ENCODE measurements at places on chromosomes 5 and 9. TPM values are rescaled to one million over a fixed set of nuclear protein-coding genes. Genes with fewer than 3 reads are reported as not detected.

- no peak for DNase-seq
These were observed 1.7 kb downstream of the SMIM33 start for GRCh38 chr5:139472386-139473030.

GRCh38 chr9:136328011-136328621, 777 bp downstream of the GPSM1 start:
- no peak for DNase-seq

Gene RFESD
- 2.0 TPM for total RNA-seq

GRCh38 chr5:62460578-62460983, 48.0 kb downstream of the IPO11 start:
- no peak for DNase-seq

GRCh38 chr9:8917956-8918739, 1118.6 kb upstream of the DMAC1 start:
- DNase-seq: no peak
